ENCODE measurements at places on chromosomes 6 and 20.

- no peak for DNase-seq
Measured at GRCh38 chr6:130851026-130851425, 23.8 kb downstream of the SMLR1 start.

DNA sequence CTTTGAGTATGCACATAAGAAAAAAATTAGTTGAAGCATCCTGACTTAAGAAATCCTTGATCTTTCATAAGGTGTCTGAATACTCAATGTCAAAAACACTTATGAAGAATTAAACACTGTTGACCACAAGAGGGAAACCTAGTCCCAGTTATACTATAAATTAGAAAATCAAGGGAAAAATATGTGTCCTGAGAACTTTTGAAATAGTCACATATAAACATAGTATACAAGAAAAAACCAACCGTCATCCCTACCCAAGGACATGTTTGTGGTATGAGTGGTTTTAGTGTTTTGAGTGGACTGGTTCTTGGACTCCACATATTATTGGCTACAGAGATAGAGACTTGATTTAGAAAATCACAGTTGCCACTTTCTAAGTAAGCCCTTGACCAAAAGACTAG lies 7.6 kb upstream of the HLA-DRA start:
- DNase-seq, result no peak

GRCh38 chr6:48835421-48835958 lies 627.6 kb downstream of the MMUT start:
- DNase-seq, result no peak

DNA sequence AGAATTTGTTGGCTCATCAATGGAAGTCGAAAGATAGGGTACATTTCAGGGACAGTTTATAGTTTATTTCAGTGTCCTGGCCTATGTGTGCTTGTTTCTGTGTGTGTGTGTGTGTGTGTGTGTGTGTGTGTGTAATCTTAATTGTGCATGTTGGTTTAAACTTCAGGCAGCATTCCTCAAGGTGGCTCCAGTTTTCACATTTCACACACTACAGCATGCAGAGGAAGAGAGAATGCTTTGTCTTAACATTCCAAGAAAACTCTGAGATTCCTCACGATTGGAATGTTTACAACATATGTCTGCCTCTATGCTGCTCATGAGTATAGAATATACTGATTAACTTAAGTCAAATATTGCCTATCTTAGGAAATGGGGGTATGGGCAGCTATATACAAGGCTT lies 332.6 kb upstream of the EPHA7 start:
- no peak for DNase-seq

DNA sequence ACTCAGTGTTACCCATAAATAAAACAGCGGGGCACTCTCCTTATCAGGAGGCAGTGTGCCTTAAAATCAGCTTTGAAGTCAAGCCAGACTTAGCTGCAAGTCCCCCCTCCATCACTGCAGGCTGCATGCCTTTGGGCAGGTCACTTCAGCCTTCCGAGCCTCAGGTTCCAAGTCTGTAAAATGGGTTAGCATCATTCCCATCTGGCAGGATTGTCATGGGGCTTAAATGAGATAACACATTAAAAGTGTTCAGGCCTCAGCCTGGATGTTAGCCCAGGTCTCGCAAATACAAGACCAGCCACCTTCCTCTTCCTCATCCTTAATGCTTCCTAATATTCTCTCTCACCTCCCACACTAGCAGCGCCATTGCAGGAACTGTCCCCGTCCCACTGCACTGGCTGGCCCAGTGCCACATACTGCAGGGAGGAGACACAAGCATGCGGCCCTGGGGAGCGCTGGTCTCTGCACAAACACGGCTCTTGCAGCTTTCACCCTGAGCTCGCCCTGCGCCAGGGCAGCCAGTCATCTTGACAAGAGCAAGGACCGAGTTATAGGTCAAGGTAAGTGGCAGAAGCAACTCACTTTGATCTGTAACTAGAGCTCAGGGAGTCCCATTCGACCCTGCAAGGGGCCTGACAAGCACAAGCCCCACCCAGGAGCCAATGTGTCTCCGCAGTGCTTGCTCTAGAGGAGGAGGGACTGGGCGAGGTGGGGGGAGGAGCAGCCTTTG lies 564.6 kb upstream of the AGPAT4 start:
- DNase-seq, result no peak

GRCh38 chr6:56573624-56574023 lies 69.1 kb downstream of the DST start:
- no peak for DNase-seq

GRCh38 chr6:29708432-29709179 lies 14.6 kb upstream of the HLA-F start:
- no peak for DNase-seq

DNA sequence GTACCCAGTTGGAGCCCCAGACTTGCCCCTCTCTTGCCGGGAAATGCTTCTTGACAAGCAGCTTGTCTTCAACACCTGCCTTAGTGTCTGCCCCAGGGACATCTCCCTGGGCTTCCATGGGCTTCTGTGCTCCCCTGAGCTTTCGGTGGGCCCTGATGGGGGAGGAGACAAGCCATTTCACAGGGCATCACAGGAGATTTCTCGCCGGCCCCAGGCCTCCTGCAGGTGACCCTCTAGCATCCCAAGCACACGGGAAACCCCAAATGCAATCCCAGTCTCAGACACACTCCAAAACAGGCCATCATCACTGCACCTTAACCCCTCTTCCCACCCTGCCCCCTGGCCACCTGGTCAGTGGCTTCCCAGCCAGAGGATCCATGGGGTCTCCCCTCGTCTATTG lies 74.5 kb downstream of the JPH2 start:
- no peak for DNase-seq

DNA sequence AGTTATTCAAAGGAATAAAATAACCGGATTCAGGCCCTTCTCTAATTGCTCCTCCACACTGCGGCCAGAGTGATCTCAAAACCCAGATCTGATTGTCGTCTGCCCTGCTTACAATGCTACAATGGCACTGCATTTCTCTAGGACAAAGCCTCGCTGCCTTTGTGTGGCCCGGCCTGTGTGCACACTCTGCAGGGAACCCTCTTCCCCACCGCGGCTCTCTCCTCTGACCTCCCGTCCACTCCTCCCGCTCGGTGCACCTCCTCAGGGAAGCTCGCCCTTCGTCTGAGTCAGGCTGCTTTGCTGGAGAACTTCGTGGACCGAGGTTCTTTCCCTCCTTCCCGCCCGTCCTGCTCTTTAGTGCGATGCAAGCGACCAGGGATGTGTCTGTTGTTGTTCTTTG lies 101.6 kb upstream of the SNX9 start:
- DNase-seq, result no peak

DNA sequence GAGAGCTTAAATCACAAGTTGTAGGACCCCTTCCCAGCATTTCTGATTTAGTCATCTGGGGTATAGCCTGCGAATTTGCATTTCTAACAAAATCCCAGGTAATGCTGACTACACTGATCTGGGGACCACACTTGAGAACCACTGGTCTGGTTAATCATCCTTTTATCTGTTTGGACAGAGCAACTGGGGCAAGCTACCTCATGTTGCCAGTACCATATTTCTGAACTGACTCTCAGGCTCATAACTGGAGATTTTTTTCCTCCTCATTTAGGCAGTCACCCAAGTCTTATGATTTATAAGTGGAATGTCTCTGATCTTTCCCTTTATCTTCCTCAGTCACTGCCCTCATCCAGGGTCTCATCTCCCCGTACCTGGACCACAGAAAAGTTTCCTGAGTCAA lies 12.0 kb upstream of the GTF3C6 start:
- DNase-seq, result no peak

GRCh38 chr6:139029470-139030227 lies 1.1 kb downstream of the ABRACL start:
- peak; percentile 12 for DNase-seq

DNA sequence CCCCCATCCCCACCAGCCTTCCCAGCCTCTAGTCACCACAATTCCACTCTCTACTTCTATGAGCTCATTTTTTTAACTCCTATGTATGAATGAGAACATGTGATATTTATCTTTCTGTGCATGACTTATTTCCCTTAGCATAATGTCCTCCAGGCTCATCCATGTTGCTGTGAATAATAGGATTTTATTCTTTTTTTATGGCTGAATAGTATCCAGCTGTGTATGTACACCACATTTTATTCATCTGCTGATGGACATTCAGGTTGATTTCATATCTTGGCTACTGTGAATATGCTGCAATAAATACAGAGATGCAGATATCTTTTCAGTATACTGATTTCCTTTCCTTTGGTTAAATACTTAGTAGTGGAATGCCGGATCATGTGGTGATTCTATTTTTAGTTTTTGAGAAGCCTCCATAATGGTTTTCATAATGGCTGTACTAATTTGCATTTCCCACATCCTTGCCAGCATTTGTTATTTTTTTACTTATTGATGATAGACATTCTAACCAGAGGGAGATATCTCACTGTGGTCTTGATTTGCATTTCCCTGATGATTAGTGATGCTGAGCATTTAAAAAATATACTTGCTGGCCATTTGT lies 194.9 kb downstream of the PACRG start:
- DNase-seq, result no peak

GRCh38 chr6:119501798-119502483 lies 152.4 kb upstream of the MAN1A1 start:
- DNase-seq, result no peak

- DNase-seq, result no peak
Measured at GRCh38 chr6:132780770-132781371, 17.6 kb downstream of the SLC18B1 start.

GRCh38 chr6:89745716-89746115 lies 73.9 kb downstream of the MDN1 start:
- no peak for DNase-seq

GRCh38 chr6:39386487-39386886 lies 64.0 kb upstream of the KCNK16 start:
- no peak for DNase-seq

GRCh38 chr6:136795386-136795785 lies 3.1 kb upstream of the MAP3K5 start:
- DNase-seq, result no peak

DNA sequence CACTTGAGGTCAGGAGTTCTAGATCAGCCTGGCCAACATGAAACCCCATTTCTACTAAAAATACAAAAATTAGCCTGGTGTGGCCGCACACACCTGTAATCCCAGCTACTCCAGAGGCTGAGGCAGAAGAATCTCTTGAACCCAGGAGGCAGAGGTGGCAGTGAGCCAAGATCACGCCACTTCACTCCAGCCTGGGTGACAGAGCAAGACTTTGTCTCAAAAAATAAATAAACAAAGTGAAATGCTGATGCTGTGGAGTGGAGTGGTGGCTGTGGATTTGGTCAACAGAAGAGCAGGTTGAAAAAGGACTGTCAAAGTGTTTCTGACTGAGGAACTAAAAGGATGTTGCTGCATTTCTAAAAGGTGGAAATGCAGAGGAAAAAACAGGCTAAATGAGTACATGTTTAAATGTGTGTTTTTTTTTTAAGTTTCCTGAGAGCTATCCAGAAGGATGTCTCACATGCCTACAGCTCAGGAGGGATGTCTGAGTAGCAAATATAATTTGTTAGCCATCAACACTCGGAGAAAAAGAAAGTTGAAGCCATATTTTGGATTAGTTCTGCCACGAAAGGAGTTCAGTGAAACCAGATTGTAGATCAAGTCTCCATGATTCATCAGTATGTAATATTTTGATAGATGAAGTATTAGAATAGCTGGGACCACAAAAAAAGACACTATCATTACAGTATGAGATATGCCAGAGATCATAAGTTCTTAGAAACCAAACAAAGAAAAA lies 621.1 kb upstream of the ADGRB3 start:
- DNase-seq, result no peak

DNA sequence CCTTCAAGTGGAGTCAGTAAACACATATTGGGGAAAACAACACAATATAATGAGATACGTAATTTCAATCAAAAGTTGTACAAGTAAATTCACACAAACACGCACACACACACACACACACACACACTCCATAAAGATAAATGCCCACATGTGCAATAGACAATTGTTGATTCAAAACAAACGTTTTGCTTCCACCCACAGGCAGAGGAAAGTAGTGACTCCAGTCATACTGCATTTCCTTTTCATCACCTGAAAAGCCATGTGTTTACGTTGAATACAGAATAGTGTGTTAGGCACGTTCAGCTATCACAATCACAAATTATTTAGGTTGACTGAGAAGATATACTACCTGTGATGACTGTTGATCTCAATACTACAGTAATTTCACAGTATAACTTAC lies 443.8 kb upstream of the MANEA start:
- no peak for DNase-seq

DNA sequence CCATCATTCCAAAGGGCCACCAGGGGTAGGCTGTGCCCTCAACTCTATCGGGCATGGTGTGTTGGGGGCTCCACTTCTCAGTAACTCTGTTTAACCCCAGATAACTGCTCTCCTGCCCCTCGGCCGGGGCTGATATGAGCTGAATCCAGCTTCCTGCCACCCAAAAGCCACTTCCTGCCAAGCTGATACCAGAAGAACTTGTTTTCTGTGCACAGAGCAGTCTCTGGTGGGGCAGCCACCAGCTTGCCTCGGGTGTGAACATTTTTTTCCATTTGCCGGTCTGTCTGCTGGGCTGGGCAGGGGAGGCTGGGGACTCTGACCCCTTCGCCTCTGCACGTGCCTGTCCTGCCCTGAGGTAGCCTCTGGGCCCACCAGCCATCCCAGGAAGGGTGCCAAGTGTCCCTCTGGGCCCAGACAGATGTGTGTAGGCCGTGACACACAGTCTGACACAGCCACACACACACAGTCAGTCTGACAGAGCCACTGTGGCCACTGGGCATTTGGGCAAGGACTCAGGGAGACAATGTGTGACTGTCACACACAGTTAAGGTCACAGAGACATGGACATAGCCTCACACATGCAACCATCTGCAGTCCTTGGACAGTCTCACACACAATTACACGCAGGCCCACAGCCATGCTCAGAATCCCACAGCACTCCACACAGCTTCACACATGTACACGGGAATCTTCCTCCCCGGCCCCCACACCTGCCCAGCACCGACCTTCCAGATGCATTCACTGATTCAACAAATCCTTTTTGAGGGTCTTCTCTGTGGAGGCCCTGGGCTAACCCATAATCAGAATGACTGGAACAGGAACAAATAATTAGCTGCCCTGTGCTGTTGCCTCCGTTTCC lies 45.1 kb downstream of the NOL4L start:
- no peak for DNase-seq

DNA sequence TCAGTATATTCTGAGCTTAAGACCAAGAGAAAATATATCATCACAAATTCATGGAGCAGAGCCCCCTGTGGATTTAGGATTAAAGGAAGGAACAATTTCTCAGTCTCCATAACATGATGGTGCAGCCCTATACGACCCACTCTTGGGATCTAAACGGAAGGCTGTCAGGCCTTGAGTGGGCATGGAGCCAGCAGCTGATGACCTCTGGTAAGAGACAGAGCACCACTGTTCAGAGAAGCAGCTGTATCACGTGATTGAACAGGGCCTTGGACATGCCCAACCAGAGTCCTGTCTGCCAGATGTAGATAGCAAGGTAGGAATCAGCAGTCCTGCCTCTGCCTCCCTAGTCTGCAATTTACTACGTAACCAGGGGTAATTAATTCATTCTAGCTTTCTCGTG lies 259.4 kb upstream of the POU3F2 start:
- no peak for DNase-seq

GRCh38 chr6:150303256-150303655 lies 65.6 kb upstream of the IYD start:
- DNase-seq, result no peak

All from C1 segment of cervical spinal cord (tissue), 14 donors.